ENCODE measurements at places on chromosomes 3 and 15. TPM values are rescaled to one million over a fixed set of nuclear protein-coding genes. Genes with fewer than 3 reads are reported as not detected.

DNA sequence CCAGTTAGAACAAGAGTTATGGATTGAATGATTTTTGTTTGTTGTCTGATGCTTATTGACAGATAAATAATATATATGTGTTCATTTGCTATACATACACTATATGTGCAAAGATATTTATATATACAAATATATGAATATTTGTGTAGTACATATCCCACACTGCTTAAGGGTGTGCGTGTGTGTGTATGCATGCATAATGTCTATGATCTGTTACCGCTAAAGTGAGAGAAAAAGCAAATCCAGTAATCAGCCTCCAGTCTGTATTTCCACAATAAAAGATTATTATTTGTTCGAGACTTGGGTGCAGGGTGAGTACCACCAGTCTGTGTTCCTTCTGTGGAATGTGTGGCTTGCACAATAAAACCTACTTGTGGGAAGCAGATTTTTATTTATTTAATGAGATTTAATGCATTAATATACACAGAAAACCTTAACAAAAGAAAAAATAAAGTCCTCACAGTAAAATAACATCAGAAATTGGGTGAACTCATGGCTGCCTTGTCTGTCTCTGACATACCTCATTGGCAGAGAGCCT is 366.0 kb upstream of the TBL1XR1 start:
- H3K4me3 ChIP-seq = no peak overlapping the region
- H3K27me3 ChIP-seq = no peaks in the 10 kb centered on the region
- H3K36me3 ChIP-seq = no peaks in the 10 kb centered on the region
- H3K27ac ChIP-seq = no peak overlapping the region
- peaks cover 5% of the 10 kb centered on the region for H3K4me1 ChIP-seq

GRCh38 chr3:89278302-89279025 is 171.0 kb downstream of the EPHA3 start:
- no peak for DNase-seq
- H3K36me3 ChIP-seq = no peaks in the 10 kb centered on the region
- no peak overlapping the region for H3K27ac ChIP-seq
- no peak overlapping the region for H3K4me3 ChIP-seq
- no peaks in the 10 kb centered on the region for H3K27me3 ChIP-seq

DNA sequence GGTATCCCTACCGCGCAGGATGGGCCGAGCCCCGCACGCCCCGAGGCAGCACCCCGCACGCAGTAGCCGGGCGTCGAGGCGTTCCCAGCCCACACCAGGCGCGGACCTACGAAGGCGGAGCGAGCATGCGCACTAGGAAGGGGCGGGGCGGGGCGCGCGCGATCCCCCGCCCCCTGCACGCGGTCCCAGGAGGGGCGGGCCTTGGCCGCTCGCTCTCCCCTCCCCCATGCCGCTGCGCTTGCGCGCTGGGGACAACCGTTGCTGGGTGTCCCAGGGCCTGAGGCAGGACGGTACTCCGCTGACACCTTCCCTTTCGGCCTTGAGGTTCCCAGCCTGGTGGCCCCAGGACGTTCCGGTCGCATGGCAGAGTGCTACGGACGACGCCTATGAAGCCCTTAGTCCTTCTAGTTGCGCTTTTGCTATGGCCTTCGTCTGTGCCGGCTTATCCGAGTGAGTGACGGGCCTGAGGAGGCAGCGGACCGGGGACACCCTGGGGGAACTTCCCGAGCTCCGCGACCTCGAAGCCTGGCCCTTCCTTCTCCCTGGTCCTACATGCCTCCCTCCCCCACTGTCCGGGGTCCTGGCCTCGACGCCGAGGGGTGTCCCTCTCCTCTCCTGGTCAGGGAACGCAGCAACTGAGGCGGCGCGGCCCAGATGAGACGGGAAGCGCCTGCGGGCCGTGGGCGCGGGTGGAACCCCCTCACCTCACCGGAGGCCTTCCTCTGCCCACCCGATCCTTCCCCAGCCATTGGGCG is at the start of gene SPESP1:
Gene SPESP1 (plus strand): TSS at position 258 of the 755 bp plus-strand sequence. CDS start 129 bp downstream, at position 387.
- no peaks in the 10 kb centered on the region for H3K27me3 ChIP-seq
- H3K36me3 ChIP-seq = no peaks in the 10 kb centered on the region
- peak within 1 kb of the TSS; percentile 47 for H3K4me3 ChIP-seq
- no peak within 1 kb of the TSS for H3K27ac ChIP-seq

The PLSCR5 gene
- total RNA-seq = not detected

The LOXL1 gene
- 39.6 TPM for total RNA-seq

The MEX3B gene
- 2.2 TPM for total RNA-seq

The ARL14 gene
- not detected for total RNA-seq
